ENCODE measurements at places on chromosomes 2 and 18.

DNA sequence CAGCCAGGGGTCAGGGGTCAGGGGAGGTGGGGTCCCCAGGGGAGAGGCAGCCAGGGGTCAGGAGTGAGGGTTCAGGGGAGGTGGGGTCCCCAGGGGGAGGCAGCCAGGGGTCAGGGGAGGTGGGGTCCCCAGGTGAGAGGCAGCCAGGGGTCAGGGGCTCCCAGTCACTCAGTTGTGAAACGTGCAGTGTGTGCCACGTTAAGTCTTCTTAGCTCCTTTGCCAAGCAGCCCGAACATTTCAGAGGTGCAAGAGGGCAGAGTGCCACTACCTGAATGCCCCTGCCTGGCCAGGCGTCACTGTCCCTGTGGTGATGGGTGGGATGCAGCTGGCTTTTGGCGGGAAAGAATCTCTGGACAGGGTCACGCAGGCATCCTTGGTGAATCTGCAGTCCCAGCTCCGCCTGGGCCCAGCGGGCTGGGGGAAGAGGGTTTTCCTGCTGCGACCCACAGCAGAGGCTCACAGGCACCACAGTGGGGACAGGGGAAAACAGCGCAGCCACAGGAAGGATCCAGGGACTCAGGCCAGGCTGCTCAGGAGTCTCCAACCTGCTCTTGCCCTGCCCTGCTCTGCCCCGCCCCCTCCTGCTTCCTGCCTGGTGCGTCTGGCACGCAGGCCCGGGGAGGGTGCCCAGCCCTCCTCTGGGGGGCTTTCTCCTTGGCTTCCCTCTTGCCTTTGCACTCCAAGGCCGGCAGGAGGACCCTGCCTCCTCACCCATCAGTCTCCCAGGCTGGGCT, 188.3 kb downstream of the TWIST2 start:
- DNase-seq: no peak

DNA sequence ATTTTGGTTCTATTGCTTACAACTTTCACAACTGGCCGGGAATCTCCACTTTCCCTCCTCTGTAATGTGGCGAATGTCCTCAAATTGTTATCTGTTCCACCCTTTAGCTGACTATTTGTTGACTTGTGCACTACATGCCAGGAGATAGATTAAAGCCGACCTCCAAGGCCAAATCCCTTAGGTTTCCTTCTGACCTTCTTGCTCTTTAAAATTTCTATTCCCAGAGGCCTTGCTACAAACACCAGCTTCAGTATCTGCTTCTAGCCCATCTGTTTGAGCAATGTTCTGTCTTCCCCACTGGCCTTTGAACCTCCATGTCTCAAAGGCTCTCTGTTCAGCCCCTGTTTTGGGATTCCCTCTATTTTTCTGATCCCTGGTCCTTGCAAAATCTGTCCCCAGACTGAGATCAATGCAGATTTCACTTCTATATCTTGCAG, 426.2 kb downstream of the LRATD1 start:
- DNase-seq: no peak

- DNase-seq: no peak
These were observed 131.0 kb downstream of the SETBP1 start for GRCh38 chr18:44811572-44812125.

- no peak for DNase-seq
These were observed 1.3 kb upstream of the HOXD4 start for GRCh38 chr2:176149939-176150583.
